ENCODE measurements at places on chromosomes 4 and X. TPM values are rescaled to one million over a fixed set of nuclear protein-coding genes. Genes with fewer than 3 reads are reported as not detected.

Gene ASMT
- 0.53 TPM for total RNA-seq

Gene UPF3B
- 17.4 TPM for total RNA-seq

Gene SMPX
- total RNA-seq = not detected

Gene POLN
- total RNA-seq = 0.70 TPM

Gene CSAG3
- not detected for total RNA-seq

Data from A549 treated with GW870086 at 1 μM for 4 hours (cell line).